Immature natural killer cell (primary cell): ENCODE measurements at places on chromosomes 12 and 14. TPM values are rescaled to one million over a fixed set of nuclear protein-coding genes. Genes with fewer than 3 reads are reported as not detected.

The NTN4 gene
- polyA plus RNA-seq = not detected

The ACOT6 gene
- polyA plus RNA-seq = not detected

The AQP5 gene
- not detected for polyA plus RNA-seq

The RIMBP2 gene
- polyA plus RNA-seq = not detected

The KRT6B gene
- not detected for polyA plus RNA-seq

The SLC6A13 gene
- not detected for polyA plus RNA-seq

The KLHL33 gene
- not detected for polyA plus RNA-seq

The E2F7 gene
- polyA plus RNA-seq = not detected

The SYCP3 gene
- polyA plus RNA-seq = not detected

The SLC17A8 gene
- polyA plus RNA-seq = not detected

The TTC9 gene
- polyA plus RNA-seq = 1.4 TPM

The TCL1B gene
- polyA plus RNA-seq = not detected

The OR4K17 gene
- polyA plus RNA-seq = not detected

The TPH2 gene
- not detected for polyA plus RNA-seq

The KLRF2 gene
- 0.94 TPM for polyA plus RNA-seq

The USP44 gene
- polyA plus RNA-seq = 1.9 TPM

The IL22 gene
- not detected for polyA plus RNA-seq

The SERPINA10 gene
- polyA plus RNA-seq = not detected
